ENCODE measurements at places on chromosomes 6 and 20. TPM values are rescaled to one million over a fixed set of nuclear protein-coding genes. Genes with fewer than 3 reads are reported as not detected.

GRCh38 chr20:17882834-17883591 is 85.6 kb downstream of the SNX5 start:
- H3K27me3 ChIP-seq, result no peaks in the 10 kb centered on the region
- H3K36me3 ChIP-seq, result no peaks in the 10 kb centered on the region
- H3K4me1 ChIP-seq, result peaks cover 24% of the 10 kb centered on the region
- H3K4me3 ChIP-seq, result no peak overlapping the region

GRCh38 chr6:24188578-24189080 is 62.6 kb downstream of the NRSN1 start:
- no peak overlapping the region for H3K4me3 ChIP-seq
- DNase-seq, result no peak
- no peaks in the 10 kb centered on the region for H3K4me1 ChIP-seq
- H3K27me3 ChIP-seq, result no peaks in the 10 kb centered on the region
- H3K36me3 ChIP-seq, result no peaks in the 10 kb centered on the region

- peaks cover 24% of the 10 kb centered on the region for H3K4me1 ChIP-seq
- peak; percentile 17 for DNase-seq
- H3K27ac ChIP-seq, result no peak overlapping the region
- no peaks in the 10 kb centered on the region for H3K27me3 ChIP-seq
- no peak overlapping the region for H3K4me3 ChIP-seq
Measured at GRCh38 chr20:57659517-57660180, 39.4 kb upstream of the ZBP1 start.

- H3K27me3 ChIP-seq, result no peaks in the 10 kb centered on the region
- H3K4me3 ChIP-seq, result no peak overlapping the region
- no peak overlapping the region for H3K27ac ChIP-seq
- no peaks in the 10 kb centered on the region for H3K36me3 ChIP-seq
- no peaks in the 10 kb centered on the region for H3K4me1 ChIP-seq
Measured at GRCh38 chr6:156590482-156590881, 186.7 kb upstream of the ARID1B start.

Gene AKAP12
- 33.5 TPM for total RNA-seq

Gene PGC
- total RNA-seq, result not detected

DNA sequence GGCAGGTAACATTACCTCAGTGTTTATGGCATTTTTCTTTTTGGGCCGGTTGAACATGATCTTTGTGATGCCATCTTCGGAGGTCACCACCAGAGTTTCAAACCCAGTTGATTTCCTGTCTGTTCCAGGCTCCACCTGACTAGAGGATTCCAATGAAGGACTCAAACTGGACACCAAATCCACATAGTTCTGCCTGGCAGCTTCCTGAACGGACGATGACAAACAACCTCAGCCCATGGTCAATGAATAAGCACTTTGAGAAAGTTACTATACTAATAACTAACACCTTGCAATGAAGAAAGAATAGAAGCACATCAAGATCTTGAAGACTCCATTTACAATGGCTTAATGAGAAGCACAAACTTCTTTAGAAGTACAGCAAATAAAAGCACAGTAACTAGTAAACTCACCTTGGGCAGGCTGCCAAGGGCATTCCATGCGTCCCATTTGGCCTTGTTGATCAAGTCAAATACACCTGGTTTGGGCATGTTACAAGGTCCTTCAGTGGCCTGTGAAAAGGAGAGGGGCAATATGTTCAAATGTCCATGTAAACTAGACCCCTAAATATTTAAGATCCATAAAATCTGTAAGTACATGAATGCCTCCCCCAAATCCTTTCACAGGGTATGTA is 4.9 kb downstream of the ECI2 start:
- H3K4me3 ChIP-seq, result no peak overlapping the region
- H3K27me3 ChIP-seq, result no peaks in the 10 kb centered on the region
- no peak for DNase-seq
- no peak overlapping the region for H3K27ac ChIP-seq
- H3K4me1 ChIP-seq, result peaks cover 18% of the 10 kb centered on the region
- peaks cover 79% of the 10 kb centered on the region for H3K36me3 ChIP-seq

DNA sequence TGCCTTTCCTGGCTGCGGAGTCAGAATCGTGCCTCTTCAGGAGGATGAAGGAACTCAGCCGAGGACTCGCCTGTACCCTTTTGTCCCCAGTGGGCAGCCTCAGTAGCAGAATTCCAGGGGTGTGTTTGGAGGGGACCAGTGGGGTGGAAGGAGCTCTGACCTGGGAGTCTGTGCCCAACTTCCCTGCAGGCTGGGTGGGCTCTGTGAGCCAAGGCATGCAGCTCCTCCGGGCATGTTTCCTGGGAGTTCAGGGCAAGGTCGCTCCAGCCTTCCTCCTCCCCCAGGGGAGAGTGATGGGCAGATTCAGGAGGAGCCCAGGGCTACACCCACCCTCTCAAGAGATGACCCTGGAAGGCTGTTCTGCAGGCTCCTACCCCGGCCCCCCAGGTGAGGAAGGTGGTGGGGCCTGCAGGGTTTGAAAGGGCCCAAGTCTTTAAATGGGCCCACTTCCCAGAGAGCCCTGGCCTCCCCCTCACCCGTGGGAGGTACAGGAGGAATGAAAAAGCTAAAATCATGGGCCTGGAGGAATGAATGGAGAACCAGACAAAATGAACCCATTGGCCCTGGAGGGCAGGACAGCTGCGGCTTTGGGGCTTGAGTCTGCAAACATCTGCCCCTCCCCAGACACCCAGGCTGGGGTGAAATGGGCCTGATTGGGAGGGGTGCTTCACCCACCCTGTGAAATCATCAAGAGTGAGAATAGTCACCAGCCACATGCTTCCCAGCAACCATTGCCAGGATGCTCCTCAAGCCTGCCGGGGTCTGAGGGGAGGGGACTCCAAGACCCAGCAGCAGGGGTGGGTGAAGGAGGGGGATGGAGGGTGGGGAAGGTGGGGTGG is 77.6 kb upstream of the PMEPA1 start:
- H3K4me1 ChIP-seq, result no peaks in the 10 kb centered on the region
- H3K27ac ChIP-seq, result no peak overlapping the region
- H3K27me3 ChIP-seq, result no peaks in the 10 kb centered on the region

GRCh38 chr6:109406196-109406595 is 23.9 kb upstream of the CD164 start:
- H3K27ac ChIP-seq, result no peak overlapping the region
- H3K36me3 ChIP-seq, result no peaks in the 10 kb centered on the region
- no peaks in the 10 kb centered on the region for H3K4me1 ChIP-seq
- H3K4me3 ChIP-seq, result no peak overlapping the region

All from heart left ventricle (tissue), 16 donors.